Frontal cortex (tissue), 4 donors: ENCODE measurements at places on chromosomes 2 and 18.

DNA sequence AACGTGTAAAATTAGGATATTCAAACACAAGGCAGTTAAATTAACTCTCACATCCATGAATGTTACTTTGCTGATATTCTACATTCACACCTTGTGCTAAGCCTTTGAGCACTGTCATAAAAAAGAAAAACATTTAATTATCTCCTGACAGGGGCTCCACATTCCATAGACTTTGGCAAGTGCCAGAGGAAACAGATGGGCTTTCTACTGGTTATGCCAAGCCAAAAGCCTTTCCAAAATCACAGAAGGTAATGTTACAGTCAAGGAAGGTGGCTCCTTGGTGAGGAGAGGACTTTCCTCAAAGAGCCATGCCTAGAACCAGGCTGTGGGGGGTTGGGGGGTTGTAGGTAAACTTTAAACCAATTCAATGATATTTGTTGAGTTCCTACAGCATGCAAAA is 12.4 kb downstream of the MYO5B start:
- no peak for DNase-seq

DNA sequence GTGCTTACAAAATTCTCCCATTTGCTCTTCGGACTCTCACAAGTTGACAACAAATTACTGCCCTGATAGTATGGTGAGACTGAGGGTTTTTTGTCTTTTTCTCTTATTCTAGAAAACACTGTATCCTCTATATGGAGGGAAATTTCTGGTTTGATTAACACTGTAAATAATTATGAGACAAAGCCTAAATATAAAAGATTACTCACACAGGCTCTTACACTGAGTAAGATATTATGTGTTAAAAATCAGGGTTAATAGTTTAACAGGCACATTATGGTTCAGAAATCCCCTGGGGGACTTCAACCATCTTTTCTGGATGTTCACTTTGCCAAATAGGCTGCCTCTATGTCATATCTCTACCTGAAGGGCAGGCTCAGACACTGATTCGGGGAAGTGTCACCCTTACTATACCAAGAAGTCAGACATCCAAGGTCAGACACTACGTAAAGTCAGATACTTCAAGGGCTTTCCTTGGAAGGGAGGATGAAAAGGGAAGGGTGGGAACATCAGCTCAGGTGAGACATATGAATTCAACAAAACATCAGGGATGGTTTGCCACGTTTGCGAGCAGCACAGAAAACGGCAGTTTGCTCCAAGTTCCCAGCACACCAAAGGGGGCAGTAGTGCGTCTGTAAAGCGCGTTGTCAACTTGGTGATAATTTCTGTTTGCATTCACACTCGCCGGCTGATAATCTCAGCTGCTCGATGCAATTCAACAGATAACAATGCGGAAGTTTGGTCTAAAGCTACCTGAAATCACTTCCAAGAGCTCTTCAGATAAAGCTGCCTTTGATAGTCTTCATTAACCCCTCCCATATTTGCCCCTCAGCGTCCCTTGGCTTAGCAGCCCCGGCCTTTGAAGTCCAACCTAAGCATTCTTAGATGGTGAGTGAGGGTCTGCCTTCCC is 972 bp upstream of the RASGRP3 start:
- peak; percentile 38 for DNase-seq

DNA sequence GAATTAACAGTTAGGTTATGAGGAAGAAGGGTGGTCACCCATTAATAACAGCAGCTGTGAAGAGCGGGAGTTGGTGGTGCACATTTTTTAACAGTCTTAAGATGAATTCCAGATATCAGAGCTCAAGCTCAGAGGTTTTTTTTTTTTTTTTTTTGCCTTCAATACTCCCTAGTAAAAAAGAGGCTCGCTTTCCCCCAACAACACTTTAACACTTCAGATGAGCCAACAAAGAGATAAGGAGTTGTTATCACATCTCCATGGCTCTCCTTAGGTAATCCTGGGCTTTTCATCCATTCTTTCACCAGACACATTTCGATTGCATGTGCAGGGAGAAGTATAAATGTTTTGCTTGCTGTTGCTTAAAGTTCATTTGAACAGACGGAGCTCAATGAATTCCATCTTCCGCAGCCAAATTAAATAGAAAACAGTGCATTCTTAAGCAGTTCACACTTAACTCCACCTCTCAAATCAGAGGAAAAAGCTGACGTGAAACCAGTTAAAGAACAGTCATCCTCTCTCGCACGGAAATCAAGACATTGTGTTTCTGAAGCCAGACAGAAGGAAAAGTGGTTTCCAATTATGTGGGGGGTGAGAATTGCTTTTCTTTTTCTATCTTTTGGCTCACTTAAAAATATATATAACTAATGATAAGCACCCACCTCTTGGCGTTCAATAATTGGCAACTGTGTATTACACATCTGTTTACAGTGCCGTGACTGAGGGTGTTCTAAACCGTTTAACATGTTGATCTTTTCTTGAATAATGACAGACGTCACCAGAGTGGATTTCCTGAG is 118.2 kb downstream of the ZNF521 start:
- DNase-seq: no peak

GRCh38 chr18:53991202-53991601 is 233.3 kb downstream of the MBD2 start:
- DNase-seq: no peak

- DNase-seq: no peak
Observed at GRCh38 chr2:37323781-37324535, 675 bp downstream of the PRKD3 start.

- no peak for DNase-seq
Observed at GRCh38 chr2:234677758-234678538, 181.1 kb upstream of the ARL4C start.

- DNase-seq: no peak
Observed at GRCh38 chr2:145596416-145596815, 1076.5 kb upstream of the ZEB2 start.

- no peak for DNase-seq
Observed at GRCh38 chr2:26302846-26303245, 43.1 kb upstream of the SELENOI start.

GRCh38 chr2:34787341-34787740 is 1188.2 kb upstream of the FAM98A start:
- DNase-seq: no peak

DNA sequence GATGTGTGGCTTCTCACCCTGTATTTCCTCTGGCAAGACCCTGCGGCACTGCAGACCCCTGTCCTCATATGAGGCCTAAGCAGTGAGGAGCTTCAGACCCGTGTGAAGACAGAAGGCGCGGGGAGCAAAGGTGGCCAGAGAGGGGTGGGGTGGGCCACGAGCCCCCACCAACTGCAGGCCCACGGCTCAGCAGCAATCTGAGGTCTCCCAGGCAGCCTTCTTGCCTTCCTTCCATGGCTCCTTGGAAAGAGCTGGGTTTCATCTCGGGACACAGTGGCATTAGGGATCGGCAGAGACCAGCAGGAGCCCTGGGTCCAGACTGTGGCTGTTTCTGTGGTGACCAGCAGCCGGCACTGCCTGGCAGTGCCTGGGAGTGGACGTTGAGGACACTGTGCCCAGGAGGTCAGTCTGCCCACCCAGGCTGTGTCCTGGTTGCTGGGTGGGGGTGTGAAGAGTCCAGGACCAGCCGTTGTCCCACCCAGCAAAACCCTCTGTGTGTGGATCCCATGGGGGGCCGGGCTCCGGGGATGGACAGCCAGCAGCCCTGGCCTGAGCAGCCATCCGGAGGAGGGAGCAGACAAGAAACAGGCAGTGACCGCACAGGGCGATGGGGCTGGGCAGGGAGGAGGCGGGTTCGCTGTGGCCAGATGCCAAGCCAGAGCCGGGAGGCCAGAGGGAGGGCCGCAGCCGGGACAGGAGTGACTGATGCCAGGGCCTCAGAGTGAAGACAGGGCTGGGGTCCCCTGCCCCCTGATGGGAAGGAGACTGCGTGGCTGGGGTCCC is 73.8 kb downstream of the RRM2 start:
- DNase-seq: no peak

GRCh38 chr2:145769011-145769716 is 1249.2 kb upstream of the ZEB2 start:
- no peak for DNase-seq

DNA sequence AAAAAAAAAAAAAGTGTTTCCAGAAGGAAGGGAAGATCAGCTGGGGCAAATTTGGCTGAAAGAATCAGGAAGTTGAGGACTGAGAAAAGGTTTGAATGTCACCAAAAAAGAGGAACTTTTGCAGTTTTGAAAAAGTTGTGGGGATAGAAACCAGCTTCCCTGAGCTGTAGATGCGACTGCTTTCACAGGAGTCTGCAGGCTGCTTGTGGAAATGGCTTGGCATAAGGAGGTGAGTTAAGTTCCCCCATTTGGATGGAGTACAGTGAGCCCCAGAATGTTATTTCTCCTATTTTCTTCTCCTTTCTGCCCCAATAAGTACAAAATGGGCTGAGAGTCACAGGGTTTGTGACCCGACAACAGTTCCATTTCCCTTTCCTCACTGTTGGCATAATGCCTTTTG is 16.5 kb upstream of the ME2 start:
- no peak for DNase-seq

DNA sequence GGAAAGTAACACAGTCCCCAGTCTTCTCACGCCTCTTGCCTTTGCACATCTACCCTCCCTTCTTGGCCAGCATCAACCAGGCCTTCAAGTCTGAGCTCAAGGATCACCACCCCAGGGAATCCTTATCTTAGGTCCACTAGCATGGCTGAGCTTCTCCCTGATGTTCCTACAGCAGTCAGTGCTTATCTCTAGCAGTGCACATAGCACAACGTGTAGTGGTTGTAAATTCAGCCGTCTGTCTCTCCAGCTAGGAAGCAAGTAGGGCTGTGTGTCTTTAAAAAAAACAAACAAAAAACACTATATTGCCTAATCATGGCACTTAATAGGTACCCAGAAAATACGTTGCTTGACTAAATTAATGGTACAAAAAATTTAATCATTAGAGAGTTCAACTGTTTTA is 29.2 kb downstream of the KCNG3 start:
- no peak for DNase-seq

DNA sequence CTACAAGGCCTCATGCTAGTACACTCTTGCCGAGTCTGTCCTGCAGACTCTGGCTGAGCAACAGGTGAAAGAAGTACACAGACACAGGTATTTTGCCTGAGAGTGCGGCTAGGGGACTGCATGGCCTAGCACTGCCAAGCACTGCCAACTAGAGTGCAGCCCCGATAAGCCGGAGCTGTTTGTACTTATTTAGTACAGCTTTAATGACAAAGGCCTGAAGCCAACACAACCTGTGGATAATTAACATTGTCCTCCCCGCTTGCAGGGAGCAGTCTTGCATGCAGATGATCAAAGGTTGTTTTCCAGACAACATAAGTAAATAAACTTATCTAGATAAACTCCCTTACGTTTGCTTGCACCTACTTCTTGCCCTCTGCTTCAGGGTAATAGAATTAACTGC is 63.7 kb upstream of the MMADHC start:
- no peak for DNase-seq

GRCh38 chr2:180742801-180743200 is 237.6 kb upstream of the UBE2E3 start:
- no peak for DNase-seq

DNA sequence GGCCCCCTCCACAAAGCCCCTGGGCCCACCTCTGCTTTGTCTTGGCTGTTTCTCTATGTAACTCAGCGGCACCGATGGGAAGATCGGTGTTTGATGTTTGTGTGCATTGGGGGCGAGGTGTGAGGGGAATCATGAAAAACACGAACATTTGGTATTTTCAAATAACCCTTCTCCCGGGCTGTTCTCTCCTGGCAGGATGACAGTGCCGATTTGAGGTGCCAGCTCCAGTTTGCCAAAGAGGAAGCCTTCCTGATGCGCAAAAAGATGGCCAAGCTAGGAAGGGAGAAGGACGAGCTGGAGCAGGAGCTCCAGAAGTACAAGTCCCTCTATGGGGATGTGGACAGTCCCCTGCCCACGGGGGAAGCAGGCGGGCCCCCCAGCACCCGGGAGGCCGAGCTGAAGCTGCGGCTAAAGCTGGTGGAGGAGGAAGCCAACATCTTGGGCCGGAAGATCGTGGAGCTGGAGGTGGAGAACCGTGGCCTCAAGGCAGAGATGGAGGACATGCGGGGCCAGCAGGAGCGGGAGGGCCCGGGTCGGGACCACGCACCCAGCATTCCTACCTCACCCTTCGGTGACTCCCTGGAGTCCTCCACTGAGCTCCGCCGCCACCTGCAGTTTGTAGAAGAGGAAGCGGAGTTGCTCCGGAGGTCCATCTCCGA is 78.1 kb downstream of the MTCL1 start:
- no peak for DNase-seq

GRCh38 chr2:37802899-37803379 is 122.1 kb upstream of the RMDN2 start:
- DNase-seq: no peak

GRCh38 chr18:70553936-70554260 is 265.1 kb downstream of the SOCS6 start:
- DNase-seq: no peak

- no peak for DNase-seq
Observed at GRCh38 chr18:21741312-21741561, 645 bp downstream of the MIB1 start.

GRCh38 chr2:95389245-95390119 is 13.0 kb upstream of the FAHD2A start:
- DNase-seq: peak; percentile 40

GRCh38 chr18:22018366-22018765 is 151.0 kb upstream of the GATA6 start:
- no peak for DNase-seq
